ENCODE measurements at places on chromosomes 16 and 17. TPM values are rescaled to one million over a fixed set of nuclear protein-coding genes. Genes with fewer than 3 reads are reported as not detected.

ARL5C gene
- not detected for total RNA-seq

PIMREG gene
- 31.8 TPM for total RNA-seq

FOXL1 gene
- 1.9 TPM for total RNA-seq

LCMT1 gene
- 36.8 TPM for total RNA-seq

HASPIN gene
- total RNA-seq: 14.0 TPM

MMP28 gene
- total RNA-seq: 8.4 TPM

TNRC6C gene
- 1.8 TPM for total RNA-seq

OTOA gene
- 0.08 TPM for total RNA-seq

SPDYE4 gene
- total RNA-seq: not detected

NEUROD2 gene
- 0.18 TPM for total RNA-seq

EME1 gene
- total RNA-seq: 17.0 TPM

AOC3 gene
- total RNA-seq: 1.1 TPM

TP53TG3B gene
- total RNA-seq: 0.66 TPM

PLA2G10 gene
- not detected for total RNA-seq

CEP295NL gene
- 0.64 TPM for total RNA-seq

TPPP3 gene
- total RNA-seq: 7.5 TPM

XYLT1 gene
- total RNA-seq: 1.4 TPM

KRTAP4-5 gene
- total RNA-seq: not detected

NUDT7 gene
- total RNA-seq: 7.9 TPM

CCL4L2 gene
- total RNA-seq: not detected

CCL2 gene
- total RNA-seq: 15.3 TPM
